ENCODE measurements at places on chromosomes 2 and 18. TPM values are rescaled to one million over a fixed set of nuclear protein-coding genes. Genes with fewer than 3 reads are reported as not detected.
A peak's percentile ranks its signal among the peaks of the same experiment; 100 is the strongest.

Gene PROM2
- total RNA-seq: 88.9 TPM

- peak; percentile 87 for DNase-seq
Observed at GRCh38 chr2:112692495-112692911, 28.3 kb upstream of the NT5DC4 start.

DNA sequence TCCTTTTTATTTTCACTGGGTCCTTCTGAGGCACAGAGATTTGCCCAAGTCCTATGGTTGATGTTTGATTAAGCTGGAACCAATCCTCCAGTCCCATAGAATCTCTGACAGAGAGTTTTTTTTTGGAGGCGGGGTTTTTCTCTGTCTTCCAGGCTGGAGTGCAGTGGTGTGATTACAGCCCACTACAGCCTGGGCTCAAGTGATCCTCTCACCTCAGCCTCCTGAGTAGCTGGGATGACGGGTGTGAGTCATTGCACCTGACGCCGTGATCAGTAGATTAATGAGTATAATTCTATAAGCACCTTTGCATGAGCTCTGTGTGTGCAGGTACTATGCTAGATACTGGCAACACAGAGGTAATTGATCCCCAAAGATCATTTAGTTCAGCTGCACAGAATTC is 15.3 kb upstream of the TRPM8 start:
- DNase-seq: no peak

DNA sequence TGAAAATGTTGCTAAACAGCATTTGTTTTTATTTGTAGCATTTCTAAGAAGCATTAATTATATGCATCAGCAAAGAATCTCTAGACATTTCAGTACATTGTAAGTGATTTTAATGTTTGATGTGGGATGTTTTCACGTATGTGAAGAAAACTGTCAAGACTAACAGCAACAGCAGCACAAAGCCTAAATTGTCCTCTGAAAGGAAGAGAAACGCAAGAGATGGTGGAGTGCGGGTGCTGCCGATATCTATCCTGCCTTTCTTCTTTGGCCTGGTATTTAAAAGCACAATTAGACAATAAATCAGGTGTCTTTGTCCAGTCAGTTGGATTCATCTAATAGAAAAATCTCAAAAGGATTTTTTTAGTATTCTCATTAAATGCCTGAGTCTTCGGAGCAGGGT is 3.1 kb downstream of the TWIST2 start:
- no peak for DNase-seq

GRCh38 chr18:11020877-11021414 is 128.4 kb downstream of the PIEZO2 start:
- no peak for DNase-seq

DNA sequence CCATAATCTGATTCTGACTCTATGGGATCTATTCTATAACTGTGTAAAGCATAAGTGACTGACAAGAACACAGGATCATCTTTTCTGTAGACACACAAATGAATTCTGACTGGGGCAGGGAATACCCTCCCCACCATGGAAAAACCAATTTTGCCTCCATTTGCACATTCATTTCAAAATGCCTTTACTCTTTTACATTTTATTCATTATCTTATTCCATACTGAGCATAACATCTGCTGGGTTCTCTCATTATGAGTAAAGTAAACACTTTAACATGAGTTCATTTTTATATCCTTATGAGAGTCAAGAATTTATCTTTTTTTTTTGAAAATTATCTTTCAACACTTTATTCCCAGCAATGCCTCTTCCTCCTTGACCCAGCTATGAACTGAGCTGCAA is 163.5 kb downstream of the RNF152 start:
- DNase-seq: no peak

GRCh38 chr2:216142540-216142939 is 33.4 kb downstream of the XRCC5 start:
- DNase-seq: no peak
